ENCODE measurements at places on chromosomes 13 and 19.

DNA sequence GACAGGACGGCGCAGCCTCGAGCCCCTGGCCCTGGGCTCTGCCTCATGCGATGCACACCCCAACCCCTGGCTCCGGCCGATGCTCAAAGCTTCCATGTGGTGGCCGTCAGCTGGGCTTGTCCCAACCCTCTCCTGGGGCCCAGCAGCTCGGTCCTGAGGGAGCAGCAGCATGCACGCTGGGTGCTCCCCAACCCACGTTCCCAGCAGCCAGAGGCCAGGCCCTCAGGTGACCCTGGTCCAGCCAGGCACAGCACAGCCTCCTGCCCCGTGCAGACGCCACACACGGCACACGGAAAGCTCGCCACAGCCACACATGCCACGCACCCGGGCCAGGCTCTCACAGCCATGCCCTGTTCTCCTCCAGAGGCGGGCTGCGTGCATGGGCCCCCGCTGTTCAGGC lies 60.7 kb downstream of the IER2 start:
- DNase-seq: no peak

- DNase-seq: peak; percentile 63
Observed at GRCh38 chr19:38869836-38870607, 8.1 kb downstream of the RINL start.

DNA sequence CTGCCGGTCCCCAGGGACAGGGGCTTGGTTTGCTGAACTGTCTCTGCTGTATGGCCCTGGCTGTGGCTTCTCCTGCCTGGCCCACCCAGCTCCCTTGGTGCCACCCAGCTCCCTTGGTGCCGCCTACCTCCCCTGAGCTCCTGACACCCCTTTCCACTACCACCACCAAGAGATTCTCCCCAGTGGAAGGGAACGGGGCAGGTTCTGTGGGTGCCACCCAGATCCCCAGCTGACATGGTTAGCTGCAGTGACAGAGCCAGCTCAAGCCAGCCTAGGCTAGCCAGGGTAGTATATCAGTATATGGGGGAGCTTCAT lies 28.5 kb upstream of the POP4 start:
- no peak for DNase-seq

DNA sequence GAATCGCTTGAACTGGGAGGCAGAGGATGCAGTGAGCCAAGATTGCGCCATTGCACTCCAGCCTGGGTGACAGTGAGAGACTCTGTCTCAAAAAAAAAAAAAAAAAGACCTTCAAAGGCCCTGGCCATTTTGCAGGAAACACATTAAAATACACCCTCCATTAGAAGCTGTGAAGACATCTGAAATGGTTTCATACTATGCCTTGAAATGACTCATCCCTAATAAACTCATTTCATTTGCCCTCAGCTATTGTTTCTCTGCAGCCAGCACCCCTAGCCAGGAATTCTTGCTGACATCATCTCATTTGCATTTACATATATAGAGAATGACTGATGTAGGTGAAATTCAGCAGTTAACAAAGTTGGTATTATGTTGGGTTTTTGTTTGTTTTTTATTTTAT lies 8.7 kb downstream of the EML2 start:
- DNase-seq: peak; percentile 96

- no peak for DNase-seq
Observed at GRCh38 chr13:28551498-28551895, 56.6 kb upstream of the FLT1 start.

DNA sequence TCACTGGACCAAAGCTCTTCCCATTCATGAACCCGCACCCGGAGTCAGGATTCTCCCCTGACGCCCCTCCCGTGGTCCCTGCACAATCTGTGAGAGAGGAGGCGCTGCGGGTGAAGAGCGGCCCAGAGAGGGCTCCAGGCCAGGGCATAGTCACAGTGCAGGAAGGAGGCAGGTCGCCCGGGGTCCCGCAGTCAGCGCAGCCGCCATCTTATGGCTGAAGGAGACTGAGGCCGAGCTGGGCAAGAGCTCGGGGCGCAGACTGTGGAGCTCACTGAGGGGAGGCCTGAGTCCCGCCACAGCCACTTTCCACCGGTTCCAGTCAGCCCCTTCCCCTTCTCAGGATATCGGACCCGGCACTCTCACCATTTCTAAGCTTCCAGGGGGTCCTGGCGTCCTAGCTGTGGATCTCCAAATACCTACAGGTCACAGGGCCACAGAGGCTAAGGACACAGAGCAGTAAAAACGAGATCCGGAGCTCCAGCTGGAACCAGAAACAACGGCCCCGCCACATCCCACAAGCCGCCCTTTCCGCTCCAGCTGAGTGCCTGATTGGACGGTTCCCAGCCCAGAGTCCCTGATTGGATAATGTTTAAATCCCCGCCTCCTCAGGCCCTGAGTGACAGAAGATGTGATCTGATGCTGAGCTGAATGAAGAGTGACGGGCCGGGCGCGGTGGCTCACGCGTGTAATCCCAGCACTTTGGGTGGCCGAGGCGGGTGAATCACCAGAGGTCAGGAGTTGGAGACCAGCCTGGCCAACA lies at the start of gene ZNF99:
ZNF99 (minus strand) TSS at position 501 of the 760 bp plus-strand sequence; CDS start at position 366, 135 bp downstream.
- no peak for DNase-seq

DNA sequence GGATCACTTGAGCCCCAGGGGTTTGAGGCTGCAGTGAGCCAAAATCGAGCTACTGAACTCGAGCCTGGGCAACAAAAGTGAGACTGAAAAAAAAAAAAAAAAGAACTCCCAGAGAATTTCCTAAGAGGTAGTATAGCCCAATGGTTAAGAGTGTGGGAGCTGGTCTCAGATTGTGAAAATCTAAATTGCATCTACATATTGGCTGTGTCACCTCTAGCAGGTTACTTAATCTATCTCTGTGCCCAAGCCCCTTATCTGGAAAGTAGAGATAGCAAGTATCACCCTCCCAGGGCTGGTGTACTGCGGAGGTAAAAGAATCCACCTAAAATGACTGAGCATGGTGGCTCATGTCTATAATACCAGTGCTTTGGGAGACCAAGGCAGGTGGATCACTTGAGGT lies 3.7 kb upstream of the PLAUR start:
- no peak for DNase-seq

- no peak for DNase-seq
Observed at GRCh38 chr13:112602189-112602588, 14.2 kb upstream of the TUBGCP3 start.

DNA sequence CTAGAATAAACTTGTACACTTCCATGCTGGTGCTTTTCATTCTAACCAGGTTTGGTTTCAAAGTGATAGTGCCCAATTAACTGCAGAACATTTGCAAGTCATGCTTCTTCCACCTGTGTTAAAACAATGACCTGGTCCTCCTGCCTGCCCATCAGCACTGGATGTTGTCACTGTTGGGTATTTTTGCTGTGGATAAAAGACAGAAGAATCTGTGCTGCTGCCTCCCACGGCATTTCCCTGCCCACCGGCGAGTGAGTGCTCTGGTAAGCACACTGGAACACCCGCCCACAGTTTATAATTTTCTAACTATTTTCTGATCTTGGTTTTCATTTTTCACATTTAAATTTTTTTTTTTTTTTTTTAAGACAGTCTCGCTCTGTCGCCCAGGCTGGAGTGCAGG lies 2.3 kb upstream of the AKAP8 start:
- no peak for DNase-seq

DNA sequence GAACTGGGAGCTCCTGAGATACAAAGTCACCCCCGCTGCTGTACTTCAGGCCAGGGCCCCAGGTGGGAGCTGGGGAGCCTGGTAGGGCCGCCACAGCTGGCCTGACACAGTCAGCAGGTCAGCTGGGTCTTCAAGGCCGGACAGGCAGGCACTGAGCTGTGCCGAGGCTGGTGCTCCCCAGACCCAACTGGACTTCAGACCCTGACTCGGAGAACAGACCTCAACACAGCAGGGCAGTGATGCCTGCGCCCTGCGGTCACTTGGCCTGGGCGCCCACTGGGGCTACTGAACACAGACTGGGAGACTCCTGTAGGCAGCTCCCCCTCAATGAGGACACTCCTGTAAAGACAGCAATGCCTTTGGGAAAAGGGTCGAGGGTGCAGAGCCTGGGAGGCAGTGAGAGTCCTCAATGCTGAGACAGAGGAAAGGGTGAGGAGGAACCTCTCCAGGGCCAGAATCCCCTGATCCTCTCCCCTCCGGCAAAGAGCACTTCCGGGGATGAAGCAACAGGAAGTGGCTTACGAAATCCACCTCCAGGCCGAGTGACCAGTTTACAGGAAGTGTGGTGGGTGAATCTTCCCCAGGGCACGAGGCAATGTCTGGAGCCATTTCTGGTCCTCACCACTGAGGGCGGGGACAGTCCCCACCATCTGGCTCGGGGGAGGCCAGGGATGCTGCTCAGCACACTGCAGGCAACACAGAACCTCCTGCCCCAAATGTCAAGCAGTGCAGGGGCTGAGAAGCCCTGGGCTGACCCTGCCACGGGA lies 40.8 kb upstream of the ISYNA1 start:
- peak; percentile 81 for DNase-seq

DNA sequence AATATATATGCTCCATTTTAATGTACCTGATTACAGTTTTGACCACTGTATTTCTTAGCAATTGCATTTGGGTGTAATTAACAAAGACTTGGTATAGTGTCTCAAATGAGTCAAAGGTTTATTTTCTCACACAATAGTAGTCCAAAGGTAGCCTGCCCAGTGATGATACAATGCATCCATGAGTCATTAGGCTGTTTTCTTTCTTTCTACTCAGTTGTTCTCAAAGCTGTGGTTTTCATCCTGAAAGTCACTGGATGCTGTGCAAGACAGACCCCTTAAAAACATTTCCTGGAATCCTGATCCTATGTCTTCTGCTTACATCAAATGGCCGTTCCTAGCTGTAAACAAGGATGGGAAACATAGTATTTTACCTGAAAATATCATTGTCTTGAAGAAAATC lies 651.2 kb upstream of the MIR17HG start:
- peak; percentile 47 for DNase-seq

DNA sequence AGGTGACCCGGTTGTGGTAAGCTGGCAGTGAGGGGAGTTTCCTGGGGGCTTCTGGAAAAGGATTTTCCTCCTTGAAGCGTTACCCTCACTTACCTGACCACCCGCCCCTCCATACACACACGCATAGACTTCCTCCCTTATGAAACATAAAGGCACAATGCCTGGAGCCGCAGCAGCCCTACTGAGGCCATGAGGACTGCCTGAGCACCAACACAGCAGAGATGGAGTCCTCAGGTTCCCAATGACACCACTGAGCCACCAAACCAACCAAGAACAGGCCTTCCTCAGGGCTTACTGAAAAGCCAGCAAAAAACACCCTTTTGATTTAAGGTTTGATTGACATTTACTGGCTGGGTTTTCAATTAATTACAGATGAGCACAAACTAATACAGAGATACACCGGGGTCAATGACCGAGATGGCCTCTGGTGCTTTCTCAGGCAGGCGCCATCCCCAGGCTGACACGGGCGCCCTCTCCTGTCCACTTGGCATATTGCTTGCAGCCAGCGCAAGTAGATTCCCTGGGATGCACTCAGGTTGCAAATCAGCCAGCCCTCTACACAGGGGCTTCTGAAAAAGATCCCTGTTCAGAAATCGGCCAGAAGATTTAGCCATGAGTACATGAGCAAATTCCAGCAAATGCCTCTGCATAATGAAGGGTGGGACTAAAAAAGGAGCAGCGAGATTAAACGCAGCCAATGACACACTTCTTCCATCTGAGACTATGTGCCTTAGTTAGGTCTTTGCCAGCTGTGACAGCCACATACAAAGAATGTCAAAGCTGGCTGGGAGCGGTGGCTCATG lies 14.8 kb downstream of the OPA3 start:
- peak; percentile 13 for DNase-seq

GRCh38 chr13:112721198-112722104 lies 31.6 kb downstream of the ATP11A start:
- DNase-seq: no peak

DNA sequence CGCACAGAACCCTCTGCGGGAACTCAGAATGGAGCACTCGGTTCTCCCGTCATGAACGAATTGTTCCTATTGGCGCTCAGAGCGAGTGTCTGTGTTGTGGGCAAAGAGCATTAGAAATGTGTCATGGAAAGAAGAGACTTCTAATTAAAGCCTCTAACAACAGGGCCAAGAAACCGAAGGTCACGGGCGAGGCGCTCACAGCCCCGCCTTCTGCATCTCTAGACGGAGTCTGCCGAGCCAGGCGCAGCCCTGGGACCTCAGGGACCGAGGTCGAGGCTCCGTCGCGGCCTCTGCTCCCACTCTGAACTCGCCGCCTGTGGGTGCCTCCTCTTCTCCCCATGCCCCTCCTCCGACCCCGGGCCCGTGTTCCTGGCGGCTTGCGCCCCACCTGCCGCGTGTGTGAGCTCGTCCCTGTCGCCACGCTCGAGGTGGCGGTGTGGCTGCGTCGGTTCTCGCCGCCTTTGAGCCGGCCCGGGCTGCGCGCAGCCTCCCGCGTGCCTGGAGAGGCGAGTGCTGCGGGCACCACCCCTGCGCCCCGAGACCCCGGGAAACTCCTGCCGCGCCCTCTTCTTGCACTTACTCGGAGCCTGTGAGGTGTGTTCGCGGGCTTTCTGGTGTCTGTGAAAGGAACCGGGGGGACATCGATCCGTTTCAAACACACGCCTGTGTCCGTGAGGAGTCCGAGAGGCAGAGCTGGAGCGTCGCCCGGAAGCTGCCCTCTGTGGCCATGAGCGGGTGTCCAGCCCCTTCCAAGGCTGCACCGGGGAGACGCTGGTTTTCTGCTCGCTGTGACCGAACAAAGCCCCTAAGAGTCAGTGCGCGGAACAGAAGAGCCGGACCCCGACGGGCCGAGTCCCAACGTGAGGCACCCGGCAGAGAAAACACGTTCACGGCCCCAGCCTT lies 45.4 kb upstream of the SPACA7 start:
- no peak for DNase-seq

- DNase-seq: no peak
Observed at GRCh38 chr13:73179650-73180274, 121.0 kb downstream of the KLF5 start.

GRCh38 chr19:1465191-1466016 lies 13.6 kb downstream of the C19orf25 start:
- peak; percentile 40 for DNase-seq

All from fibroblast of skin of right quadriceps (primary cell).